CD4-positive, CD25-positive, alpha-beta regulatory T cell (primary cell): ENCODE measurements at places on chromosomes 2 and 18. TPM values are rescaled to one million over a fixed set of nuclear protein-coding genes. Genes with fewer than 3 reads are reported as not detected.

The RPRM gene
- total RNA-seq = 0.44 TPM

The LANCL1 gene
- 22.9 TPM for total RNA-seq

DNA sequence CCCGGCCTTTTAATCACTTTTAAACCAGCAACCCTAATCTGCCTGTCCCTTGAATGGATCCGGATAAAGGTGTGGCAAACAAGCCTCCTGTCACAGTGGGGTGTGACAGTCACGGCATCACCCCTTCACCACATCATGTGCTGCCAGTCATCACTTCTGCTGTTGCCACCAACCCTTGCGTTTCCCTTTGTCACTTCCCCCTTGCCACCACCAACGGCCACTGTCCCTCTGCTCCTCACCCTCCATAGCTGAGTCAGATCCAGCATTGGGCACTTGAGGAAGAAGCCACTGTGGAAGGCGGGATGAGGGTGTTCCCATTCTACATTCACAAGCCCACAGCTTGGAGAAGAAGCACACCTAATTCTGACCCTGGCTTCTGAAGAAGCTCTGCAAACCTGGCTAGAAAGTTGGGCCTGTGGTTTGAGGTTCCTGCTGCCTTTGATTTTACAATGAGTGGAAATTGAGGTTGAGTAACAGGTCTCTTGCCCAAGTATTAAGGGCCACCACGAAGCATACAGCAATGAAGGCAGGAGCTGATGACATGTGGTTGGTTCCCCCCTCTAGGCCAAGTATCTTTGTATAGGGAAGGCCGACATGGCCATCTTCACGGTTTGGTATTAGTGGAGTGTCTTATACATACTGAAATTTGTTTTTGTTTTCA lies 22.9 kb upstream of the DARS1 start:
- peak; percentile 94 for DNase-seq

- DNase-seq = no peak
These were observed 82.5 kb downstream of the SPRED2 start for GRCh38 chr2:65349863-65350262.

- no peak for DNase-seq
These were observed 41.4 kb upstream of the AKAIN1 start for GRCh38 chr18:5238371-5238976.

- DNase-seq = no peak
These were observed 92.7 kb upstream of the CD302 start for GRCh38 chr2:159890551-159891266.

The SLC9A2 gene
- not detected for total RNA-seq

The CNTNAP5 gene
- total RNA-seq = not detected

DNA sequence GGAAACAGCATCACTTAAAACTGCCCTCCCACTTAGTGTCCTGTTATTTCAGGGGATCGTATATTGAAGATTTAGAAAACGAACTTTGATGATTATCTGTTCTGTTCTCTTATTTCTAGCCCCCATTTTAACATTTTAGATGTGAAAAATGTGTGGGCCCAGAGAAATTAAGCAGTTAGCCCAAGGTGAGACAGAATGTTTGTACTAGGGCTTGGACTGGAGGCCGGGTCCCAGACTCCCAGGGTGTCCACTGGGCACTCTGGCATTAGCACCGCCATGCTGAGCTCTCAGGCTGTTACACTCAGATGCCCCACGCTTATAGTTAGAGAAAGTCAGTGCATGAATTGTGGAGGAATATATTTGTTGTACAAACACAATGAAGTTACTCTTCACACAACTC lies 5.5 kb upstream of the RAX start:
- DNase-seq = no peak

DNA sequence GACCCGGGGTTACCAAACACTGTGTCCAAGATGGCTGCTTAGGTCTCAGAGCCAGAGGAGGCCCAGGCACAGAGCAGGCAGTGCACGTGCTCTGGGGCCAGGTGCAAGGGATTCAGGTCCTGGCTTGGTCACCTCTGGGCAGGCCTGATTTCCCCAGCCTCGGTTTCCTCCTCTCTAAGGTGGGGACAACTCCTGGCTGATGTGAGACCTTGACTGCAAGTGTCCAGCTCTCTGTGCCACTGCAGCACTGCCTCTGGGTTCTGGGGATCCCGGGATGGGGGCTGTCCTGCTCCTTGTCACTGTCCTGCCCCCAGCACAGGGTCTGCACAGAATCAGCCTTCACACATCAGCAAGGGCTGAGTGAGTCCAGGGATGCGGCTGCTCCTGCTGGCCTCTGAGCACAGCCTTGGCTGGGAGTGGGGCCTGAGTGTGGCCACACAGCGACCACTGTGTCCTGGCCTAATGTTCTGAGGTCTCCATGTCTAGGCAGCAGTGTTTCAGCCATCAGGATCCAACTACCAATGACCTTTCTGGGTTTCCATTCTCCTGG lies 170.2 kb upstream of the HDAC4 start:
- no peak for DNase-seq

GRCh38 chr2:139720056-139720455 lies 939.9 kb upstream of the NXPH2 start:
- no peak for DNase-seq

The COL4A4 gene
- not detected for total RNA-seq

DNA sequence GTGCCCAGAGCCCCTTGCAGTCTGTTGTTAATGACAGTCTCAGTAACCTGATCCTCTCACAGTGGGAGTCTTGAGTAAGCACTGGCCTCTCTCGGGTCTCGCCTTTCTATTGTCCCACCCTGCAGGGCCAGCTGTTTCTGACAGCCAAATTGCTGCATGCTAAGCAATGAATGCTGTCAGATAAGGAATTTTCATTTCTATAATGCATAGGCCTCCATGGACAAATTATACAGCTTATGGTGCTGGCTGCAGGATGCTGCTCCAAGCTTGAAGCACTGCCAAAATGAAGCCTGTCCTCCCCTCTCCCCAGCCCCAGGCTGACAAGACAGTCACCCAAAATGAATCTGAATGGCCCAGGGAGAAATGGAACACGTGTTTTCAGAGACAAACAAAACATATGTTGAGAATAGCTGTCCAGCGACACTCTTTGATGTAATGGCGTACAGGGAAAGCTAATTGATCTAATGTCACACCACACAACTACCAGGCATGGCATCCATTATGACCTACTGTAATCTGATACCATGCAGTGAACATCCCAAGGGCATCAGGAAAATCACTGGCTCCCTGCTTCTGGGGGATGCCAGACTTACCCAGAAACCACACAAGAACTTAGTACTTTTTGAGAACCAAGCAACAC lies 36.8 kb downstream of the ACVR1 start:
- no peak for DNase-seq

The NBAS gene
- total RNA-seq = 31.9 TPM
